ENCODE measurements at places on chromosomes 5 and 9.
A peak's percentile ranks its signal among the peaks of the same experiment; 100 is the strongest.

GRCh38 chr5:8461543-8461942 lies 592.6 kb downstream of the MTRR start:
- no peak for DNase-seq

DNA sequence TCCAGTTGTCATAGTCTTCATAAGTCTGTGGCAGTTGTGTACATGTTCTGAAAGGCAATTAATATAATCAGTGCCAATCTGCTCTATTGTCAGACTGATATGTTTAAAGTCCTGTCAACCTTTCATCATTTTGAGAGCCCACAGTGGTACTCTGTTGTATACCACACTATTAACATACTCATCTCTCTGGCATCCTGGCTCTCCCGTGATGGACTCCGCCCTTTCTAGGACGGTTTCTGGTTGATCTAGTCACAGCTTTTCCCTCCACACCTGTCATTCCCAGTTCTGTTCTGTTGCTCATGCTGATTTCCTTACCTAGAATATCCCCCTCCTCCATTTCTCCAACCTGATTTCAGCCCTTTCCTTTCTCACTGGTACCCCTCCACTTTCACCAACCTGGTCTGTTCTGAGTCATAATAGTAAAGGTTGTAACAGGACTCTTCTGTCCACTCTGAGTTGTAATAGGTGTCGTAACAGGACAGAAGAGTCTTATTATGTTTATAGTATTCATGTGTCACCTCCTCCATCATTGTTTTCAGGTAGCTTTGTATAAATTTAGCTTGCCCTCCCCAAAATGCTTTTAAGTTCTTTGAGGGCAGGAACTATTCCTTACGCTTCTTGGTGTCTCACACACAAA lies 4.1 kb downstream of the PTCD2 start:
- DNase-seq = no peak

GRCh38 chr9:110443146-110443865 lies 105.6 kb upstream of the TXNDC8 start:
- DNase-seq = peak; percentile 79

DNA sequence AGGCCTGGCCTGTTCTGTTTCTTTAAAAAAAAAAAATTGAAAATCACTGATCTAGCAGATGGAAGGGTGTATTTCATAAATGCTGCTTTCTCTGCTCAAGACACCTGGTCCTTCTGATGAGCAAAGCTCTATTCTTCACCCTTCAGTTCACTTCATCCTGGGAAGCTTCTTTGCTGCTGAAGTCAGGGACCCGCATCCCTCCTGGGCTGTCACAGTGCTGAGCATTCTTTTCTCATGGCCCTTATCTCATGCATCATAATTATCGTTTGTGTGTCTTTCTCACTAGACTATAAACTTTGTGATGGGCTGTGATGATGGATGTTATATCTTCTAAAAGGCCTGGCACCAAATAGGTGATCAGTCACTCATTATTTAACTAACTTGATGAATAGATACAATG lies 461.0 kb downstream of the GADD45G start:
- DNase-seq = no peak

DNA sequence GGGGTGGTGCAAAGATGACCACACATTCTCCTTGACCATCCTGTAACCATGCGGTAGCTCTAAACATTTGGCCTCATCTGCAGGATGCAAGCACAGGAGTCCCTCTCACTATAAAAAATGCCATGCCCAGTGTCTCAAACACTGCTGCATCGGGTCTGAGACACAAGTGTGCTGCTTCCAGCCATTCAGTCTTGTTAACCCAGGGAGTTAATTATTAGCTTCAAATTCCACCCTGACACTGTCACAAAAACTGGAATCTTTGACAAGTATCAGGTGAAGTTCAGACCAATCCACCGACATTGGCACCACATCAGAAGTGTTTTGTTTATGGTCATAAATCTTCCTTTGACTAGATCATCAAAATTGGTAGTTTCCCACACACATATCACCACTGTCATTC lies 119.1 kb upstream of the RASEF start:
- DNase-seq = no peak

DNA sequence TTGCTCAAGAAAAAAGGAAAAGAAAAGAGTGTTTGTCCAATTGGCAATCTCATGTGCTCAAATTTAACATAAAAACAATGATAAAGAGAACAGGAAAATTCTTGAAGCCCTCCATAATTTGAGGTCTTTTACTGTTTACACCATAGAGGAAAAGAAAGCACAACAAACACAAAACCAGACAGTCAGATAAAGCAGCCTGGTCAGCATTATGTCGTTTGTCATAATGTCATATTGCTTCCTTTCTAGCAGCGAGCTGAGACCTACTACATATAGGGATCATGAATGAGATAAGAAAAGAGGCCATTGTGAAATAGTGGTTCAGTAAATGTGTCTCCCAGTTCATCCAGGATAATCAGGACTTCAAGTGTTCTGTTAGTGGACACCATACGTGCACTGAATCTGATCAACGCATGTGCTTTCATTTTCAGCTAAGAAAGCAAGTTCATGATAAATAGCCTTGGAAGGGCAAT lies 64.7 kb upstream of the SELENOP start:
- no peak for DNase-seq

DNA sequence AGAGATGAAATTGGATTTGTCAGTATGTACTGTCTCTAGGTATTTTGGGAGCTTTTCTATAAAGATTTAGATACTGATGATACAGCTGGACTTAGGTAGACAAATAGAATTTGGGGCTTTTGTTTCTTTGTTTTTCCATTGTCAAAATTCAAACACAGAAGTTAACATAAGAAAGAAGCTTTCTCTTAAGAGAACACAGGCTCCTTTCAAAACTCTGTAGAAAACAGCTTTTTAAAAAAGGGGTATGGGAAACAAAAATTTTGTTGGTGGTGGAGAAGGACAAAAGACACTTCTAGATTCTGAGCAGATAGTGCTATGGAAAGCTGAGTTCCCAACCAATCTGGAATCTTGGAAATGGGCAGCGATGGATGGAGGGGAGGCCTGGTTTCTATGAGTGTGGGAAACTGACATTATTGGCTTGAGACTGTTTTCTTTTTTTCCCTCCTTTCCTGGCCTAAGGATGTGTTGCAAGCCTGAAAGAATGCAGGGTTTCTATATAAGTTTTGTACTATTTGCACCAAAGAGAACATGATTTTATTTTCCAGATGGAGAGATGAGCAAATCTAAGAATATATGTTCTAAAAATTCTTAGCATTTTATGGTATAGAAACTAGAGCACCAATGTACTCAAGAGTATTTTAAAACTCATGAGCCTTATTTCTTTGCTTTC lies 240.0 kb downstream of the PRR16 start:
- DNase-seq = no peak

- no peak for DNase-seq
Observed at GRCh38 chr9:34456746-34457145, 1.6 kb downstream of the FAM219A start.

GRCh38 chr9:20618361-20618802 lies 3.9 kb downstream of the MLLT3 start:
- peak; percentile 61 for DNase-seq

GRCh38 chr5:37665889-37666288 lies 174.0 kb downstream of the GDNF start:
- DNase-seq = no peak

DNA sequence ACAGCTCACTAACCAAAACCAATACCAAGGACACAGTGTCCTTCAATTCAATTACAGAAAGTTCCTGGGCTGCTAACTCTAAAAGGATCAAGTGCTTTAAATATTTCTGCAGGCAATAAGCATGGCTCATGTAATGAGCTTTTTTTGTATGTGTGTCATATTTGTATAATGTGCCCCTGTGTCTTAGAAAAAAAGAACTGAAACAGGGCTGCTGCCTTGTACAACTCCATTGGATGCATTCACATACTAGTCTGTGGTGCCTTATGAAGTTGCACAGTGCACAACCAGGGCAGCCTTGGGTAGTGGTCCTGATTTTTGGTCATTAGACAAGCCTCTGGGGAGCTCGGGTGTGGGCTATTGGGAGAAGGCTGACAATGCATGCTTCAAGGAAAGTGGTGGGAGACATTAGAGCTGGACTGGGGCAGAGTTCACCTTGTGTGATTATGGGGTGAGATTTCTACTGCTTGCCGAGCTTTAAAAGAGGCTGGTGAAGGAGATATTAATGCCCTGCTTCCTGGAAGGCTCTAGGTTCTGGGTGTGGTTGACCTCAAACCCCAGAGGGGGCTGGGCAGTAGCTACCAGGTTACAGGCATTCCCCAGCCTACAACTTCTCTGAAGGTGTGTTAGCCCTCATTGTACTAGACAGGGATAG lies 3.6 kb upstream of the CPEB4 start:
- no peak for DNase-seq

DNA sequence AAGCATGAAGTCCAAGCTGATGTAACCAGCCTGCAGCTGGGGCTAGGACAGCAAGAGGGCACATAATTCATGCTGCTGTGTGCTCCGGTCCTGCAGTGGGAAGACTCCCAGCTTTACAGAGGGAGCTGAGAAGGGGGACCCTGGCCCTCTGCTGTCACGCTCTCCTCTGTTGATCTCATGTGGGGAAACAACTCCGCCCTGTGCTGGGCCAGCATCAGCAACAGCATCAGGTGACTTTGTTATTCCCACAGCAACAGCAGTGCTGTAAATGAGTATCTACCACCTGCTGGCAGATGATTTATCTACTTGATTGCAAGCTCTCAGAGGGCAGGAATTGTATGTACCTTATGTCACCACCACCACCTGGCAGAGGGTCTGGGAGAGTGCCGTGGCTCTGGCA lies 176.2 kb downstream of the COL23A1 start:
- no peak for DNase-seq

DNA sequence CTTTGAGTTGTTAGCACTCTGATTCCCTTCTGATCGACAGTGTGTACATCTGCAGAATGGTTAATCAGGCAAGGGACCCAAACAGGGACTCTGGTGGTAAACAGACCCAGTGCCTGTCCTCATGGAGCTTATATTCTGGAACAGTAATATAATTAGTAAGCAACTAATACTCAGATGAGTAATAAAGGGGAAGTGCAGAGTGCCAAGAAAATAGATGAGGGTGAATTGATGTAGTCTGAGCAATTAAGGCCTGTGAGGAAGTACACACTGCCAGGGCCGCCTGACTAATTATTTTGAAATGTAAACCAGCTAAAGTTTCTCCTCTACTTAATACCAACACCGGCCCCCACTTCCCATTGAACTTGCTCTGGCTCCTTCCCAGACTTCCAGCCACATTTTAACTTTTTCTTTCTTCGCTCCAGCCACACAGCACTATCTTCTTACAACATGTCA lies 4.2 kb downstream of the DHX29 start:
- DNase-seq = no peak

All from NCI-H748 treated with DMSO at 0.1 percent for 48 hours (cell line).